GDM1 (cell line): ENCODE measurements at places on chromosomes 1 and 21.

DNA sequence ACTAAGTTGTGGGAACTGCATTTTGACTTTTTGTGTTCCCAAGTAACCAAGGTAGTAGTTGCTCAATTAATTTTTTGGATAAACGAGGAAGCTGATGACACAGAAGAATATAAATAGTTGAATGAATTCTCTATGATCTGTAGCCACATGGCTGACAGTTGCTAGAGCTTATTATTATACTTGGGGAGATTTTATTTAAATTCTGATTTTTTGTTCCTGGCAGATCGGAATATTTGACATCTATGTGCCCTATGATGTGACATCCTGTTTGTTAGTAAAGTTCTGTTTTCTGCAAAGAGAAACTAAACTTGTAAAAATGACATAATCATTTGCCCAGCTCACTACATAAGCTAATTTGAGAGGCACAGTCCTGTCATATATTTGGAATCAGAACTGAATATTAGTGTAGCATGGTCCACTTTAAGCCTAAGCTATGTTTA lies 9.7 kb upstream of the LYST start:
- no peak for DNase-seq

DNA sequence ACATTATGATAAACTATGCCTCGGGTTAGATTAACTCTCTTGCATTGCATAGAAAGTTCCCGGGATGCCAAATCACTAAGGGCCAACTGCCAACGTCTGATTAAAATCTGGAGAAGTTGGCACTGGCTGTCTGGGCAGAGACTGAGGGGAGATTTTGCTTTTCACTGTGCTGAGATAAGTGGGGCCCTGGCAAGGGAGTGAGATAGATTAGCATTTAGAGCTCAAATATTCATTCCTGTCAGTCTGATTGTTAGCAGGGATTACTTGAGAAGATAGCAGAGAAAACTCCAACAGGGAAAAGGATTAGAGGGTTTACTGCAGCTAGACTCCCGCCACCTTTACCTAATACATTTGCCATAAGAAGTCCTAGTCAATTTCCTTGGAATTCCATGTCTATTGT lies 714.1 kb upstream of the CHRM3 start:
- no peak for DNase-seq

- no peak for DNase-seq
Measured at GRCh38 chr1:230772457-230773395, 25.5 kb downstream of the CAPN9 start.

DNA sequence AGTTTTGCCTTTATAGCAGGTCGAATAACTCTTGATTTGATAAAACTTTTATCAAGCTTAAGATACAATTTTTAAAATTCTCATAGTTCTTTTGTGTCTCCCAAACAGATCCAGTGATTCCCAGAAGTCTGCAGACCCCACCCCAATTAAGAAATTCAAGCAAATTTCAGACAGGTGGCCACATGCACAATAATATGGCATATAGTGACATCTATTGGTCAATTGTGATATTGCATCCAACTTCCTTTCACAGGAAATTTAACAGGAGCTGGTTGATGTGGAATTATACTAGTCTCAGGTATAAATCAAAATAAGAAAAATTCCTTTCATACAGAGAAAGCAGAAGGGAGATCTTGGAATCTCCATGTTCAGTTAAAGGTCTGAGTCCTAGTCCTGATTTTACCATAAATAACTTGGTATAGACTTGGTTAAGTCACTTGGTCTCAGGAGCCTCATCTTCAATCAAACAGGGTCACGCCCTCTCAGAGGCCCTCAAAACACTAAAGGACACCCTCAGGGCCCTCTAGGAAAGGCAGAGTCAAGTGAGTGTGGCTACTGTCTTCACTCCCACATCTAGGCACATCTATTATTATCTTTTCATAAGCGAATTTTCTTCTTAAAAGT lies 24.1 kb downstream of the PIGM start:
- no peak for DNase-seq

DNA sequence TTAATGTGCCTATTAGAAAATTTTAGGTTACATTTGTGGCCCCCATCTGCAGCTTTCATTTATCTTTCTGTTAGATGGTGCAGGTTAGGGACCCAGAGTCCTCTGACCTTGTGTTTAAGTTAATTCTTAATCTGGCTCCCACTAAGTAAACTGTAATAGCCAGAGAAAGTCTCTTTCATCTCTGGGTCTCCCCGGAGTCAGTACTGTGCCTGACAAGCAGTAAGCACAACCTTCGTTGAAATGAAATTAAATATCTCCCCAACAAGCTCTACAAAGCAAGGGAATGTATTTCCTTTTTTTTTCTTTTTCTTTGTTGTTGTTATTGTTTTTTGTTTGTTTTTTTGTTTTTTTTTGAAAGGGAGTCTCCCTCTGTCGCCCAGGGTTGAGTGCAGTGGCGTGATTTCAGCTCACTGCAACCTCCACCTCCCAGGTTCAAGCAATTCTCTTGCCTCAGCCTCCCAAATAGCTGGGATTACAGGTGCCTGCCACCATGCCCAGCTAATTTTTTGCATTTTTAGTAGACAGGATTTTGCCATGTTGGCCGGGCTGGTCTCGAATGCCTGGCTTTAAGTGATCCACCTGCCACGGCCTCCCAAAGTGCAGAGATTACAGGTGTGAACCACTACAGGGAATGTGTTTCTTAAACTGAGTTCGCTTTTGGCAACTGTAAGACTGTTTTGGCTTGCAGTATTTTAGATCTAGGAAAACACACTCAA lies 81.6 kb downstream of the HHIPL2 start:
- DNase-seq: no peak

DNA sequence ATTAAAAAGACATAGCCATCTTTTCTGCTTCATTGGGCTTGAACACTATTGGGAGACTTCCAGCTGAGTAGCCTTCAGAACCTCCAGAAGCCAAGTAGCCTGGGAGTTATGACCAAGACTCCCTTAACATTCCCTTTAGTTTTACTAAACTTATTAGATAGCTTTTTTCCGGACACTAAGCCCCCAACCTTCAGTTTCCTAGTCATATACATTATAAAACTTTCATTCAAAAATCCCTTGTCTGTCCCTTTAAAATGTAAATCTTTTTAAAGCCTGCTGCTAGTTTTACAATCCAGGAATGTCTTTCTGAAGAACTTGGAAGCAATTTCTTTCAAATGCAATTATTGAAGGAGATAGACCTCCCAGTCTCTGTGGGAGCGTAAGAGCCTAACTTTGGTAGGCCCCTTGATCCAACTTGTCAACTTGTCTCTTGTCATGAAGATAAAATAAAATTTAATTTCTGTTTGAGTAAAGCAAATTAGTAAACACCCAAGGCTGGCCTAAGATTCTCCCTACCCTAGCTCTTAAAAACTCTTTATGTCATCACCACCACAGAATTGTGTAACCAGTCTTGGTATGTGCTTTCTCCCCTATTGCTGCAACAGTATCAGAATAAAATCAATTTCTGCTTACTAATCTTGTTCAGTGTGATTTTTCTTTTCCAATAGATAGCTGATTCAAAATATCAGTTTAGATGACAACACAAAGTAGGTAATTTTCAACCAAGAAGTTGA lies 796.2 kb downstream of the PLA2G4A start:
- no peak for DNase-seq

- DNase-seq: no peak
Measured at GRCh38 chr1:184810735-184811343, 56.2 kb upstream of the EDEM3 start.

DNA sequence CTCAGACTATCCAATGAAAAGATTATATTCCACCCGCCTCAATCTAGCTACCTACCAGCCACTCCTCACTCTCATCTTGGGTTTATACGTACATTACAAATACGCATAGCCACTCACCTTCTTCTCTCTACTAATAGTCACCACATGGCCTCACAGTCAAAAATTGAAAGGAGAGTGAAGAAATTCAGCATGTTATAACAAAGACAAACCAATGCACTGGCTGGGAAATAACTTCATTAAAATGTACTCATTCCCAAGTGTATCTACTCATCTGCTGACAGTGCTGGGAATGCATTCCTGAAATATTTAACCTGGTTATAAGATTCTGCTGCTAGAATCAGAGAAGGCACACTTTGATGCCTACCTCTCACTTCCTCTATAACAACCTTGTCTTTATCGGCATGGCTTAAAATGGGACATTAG lies 6.5 kb downstream of the ZNF644 start:
- no peak for DNase-seq

GRCh38 chr1:180163041-180163440 lies 8.4 kb downstream of the QSOX1 start:
- DNase-seq: no peak

GRCh38 chr1:1132042-1132950 lies 16.4 kb upstream of the C1orf159 start:
- no peak for DNase-seq

- no peak for DNase-seq
Measured at GRCh38 chr1:76038287-76039004, 36.1 kb upstream of the ST6GALNAC3 start.

DNA sequence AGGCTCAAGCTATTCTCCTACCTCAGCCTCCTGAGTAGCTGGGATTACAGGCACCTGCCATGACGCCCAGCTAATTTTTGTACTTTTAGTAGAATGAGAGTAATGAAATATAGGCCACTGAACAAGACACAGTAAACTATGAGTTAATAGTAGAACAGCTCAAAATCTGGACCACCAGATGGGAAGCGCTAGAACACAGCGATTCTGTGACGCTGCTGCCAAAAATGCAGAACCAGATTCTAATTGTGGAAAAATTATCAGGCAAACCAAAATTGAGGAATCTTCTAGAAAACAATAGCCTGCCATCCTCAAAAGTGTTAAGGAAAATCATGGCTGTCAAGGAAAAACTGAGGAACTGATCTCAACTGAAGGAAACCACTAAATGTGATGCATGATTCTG lies 111.4 kb upstream of the TIAM1 start:
- no peak for DNase-seq

GRCh38 chr1:227572752-227573151 lies 9.4 kb downstream of the ZNF678 start:
- no peak for DNase-seq

- no peak for DNase-seq
Measured at GRCh38 chr1:65170511-65171142, 22.6 kb downstream of the AK4 start.

DNA sequence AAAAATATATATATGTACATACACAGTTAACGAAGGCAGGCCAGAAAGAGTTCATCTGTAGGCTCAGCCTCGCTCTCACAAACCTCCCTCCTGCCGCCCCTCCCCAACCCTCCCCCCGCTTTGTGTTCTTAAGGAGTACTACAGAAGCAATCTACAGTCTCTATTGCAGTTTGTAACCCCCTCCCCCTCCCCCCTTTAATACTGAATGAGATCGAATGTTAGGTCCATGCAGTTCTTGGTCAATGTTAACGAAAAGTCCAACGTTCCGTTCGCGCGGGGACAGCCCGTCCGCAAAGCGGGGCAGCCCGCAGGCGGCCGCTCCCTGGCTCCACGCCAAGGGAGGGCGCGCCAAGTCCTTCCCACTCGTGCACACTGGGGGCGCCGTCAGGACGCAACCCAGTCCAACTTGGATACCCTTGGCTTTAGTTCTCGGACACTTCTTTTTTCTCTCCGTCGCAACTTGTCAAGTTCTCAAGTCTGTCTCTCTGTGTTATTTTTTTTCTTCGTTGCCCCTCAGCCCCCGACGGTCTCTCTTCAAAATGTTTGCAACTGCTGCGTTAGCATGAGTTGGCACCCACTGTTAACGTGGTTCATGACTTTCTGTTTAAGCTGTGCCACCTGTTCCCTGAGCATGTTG lies 2.2 kb downstream of the JUN start:
- DNase-seq: no peak

DNA sequence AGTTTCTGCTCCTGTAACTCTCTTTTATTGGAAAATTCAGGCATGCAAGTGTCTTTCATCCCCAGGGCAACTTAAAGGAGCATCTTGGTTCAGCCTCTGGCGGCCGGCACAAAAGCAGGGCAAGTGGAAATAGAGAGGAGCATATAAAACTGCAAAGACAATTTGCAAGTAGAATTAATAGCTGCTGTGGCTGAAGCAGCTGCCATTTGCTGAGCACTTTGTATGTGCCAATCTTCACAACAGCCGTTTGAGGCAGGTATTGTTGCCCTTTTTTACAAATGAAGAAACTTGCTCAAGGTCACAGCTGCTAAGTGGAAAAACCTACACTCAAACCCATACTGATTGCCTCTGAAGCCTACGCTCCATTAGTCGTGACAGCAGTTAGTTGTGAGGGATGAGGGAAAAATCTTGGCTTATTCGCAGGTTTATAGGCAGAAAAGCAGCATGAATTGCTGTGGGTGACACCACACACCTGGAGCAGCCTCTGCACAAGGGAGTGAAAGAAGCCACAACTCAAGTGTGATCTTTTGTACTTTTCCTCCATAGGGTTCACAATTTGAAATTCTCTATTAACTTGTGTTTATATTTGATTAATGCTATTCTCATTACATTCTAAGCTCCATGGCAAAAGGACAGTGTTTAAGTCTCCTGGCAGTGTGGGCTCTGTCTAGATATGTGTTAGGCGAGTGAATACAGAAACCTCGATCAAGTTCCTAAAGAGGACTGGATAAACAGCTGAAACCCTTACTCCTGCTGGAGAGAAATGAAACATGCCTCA lies 99.0 kb upstream of the BEND5 start:
- no peak for DNase-seq

- no peak for DNase-seq
Measured at GRCh38 chr21:25961042-25961441, 209.5 kb downstream of the APP start.

- no peak for DNase-seq
Measured at GRCh38 chr1:215043401-215043800, 39.1 kb upstream of the KCNK2 start.

GRCh38 chr1:34864759-34865158 lies 5.2 kb upstream of the SMIM12 start:
- DNase-seq: no peak

DNA sequence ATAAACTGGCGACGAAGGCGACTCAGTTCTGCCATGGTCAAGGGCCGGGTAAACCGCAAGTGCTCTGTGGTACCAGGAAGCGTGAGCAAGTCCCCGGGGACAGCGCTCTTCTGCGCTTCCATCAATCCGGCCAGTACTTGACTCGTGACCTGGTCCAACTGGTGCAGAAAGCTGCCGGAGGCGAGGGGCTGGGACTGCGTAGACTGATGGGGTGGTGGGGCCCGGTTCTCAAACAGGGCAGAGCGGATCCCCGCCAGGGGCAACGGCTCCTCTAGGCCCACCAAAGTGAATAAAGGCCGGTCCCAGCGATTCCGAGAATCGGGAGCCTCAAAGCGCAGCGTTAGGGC lies 852 bp downstream of the KTI12 start:
- no peak for DNase-seq

DNA sequence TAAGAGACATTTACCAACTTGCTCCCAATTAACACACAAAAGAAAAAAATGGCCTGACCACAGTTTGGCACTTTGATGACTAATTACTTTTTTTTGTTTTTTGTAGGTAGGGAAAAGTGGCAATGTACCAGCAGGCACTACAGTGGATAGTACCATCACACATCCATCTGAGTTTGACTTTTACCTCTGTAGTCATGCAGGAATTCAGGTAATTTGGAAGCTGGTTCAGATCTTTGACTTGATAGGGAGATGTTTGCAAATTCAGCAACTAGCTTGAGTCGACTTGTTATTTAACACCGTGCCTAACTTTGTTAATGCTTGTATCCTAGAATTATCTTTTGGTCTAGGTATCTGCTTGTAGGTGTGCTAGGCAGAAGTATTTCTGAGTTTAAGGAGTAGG lies 33.0 kb upstream of the AGO1 start:
- no peak for DNase-seq
